ENCODE measurements at places on chromosomes 2 and 18.
A peak's percentile ranks its signal among the peaks of the same experiment; 100 is the strongest.

- no peak for DNase-seq
Measured at GRCh38 chr2:16311521-16312440, 353.9 kb downstream of the CYRIA start.

- no peak for DNase-seq
Measured at GRCh38 chr2:25561136-25561850, 112.1 kb downstream of the DTNB start.

GRCh38 chr2:48433682-48434081 lies 96.3 kb upstream of the STON1 start:
- no peak for DNase-seq

DNA sequence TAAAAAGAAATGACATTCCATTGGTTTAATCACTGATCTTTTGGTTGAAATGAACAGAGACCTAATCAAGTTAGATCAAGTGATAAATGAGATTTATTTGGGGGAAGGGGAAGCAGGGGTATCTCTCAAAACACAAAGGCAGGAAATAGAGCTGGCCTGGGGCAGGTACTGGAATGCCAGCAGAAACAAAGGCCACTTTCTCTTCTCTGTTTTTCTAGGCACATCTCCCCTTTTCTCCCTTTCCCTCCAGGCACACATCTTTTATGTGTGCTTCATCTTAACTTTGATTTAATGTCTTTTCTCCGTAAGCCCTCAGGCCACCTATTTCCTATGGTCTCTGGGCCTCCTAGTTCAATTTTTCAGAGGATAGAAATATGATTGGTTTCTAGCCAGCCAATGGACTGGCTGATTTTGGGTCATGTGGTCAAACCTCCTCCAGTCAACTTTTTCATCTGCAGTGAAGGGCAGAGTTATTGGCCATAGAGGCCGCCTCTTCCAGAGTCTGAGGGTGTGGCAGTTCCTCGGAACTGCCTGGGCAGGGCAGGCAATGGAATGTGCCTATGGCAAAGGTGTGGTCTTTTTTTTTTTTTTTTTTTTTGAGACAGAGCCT lies 58.9 kb upstream of the FAM136A start:
- DNase-seq: no peak

DNA sequence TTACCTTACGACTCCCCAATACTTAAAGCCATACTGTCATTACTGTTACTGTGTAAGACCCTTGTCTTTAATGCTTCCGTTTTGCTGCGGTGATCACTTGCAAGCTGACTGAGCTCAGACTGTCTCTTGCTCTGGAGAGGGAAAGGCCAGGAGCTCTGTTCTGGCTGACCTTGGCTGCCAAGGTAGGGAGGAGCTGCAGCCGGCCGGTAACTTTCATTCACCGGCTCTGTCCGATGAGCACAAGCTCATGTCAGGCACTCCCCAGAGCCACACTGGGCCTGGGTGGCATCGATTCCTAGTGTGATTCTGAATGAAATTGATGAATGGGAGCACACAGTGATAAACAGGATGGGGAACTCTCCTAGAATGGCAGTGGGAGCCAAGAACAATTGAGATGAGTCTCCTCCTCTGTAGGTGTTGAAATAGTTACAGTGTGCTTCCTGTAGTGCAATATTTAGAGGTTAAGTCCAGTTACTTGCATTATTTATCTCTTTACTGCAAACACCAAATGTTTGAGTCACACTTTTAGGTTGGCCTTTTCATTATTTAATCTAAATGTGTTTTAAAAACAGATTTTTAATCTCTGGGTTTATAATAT lies 100.9 kb downstream of the ATP9B start:
- DNase-seq: no peak

GRCh38 chr2:175883586-175884194 lies 118.4 kb downstream of the LNPK start:
- DNase-seq: no peak

- no peak for DNase-seq
Measured at GRCh38 chr2:42962508-42962953, 170.1 kb upstream of the HAAO start.

- DNase-seq: peak; percentile 22
Measured at GRCh38 chr2:26396734-26397298, 4.9 kb upstream of the DRC1 start.

DNA sequence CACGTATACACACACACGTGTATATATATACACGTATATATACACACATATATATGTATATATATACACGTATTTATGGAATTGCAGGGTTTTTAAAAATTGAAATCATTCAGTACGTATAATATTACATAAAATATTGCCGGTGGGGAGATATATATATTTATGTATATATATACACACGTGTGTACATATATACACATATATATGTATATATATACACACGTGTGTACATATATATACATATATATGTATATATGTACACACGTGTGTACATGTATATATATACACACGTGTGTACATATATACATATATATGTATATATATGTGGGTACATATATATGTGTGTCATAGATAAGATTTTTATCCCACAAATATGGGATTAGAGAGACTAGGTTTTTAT lies 5.4 kb downstream of the FBXO11 start:
- DNase-seq: no peak

- no peak for DNase-seq
Measured at GRCh38 chr18:38221476-38222100, 656.0 kb upstream of the CELF4 start.

GRCh38 chr2:26584656-26585055 lies 56.5 kb downstream of the CIB4 start:
- no peak for DNase-seq

DNA sequence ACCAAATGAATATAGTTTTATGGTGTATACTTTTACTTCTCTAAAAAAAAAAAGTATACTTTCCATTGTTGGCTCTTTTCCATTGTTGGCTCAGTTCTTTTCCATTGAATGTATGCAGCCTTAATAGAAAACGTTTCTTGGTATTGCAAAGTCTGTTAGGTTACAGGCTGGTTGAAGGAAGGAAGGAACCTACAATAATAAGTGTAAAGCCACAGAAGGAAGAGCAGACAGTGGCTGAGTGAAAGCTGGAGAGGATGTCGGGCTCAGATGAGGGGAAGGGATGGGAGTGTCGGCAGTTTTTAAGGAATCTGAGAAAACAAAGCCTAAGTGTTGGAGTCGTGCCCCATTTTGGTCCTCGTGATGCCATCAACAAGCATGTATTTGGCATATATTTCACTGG lies 6.8 kb downstream of the COPS8 start:
- DNase-seq: no peak

GRCh38 chr18:13615432-13615861 lies 110.9 kb downstream of the FAM210A start:
- DNase-seq: no peak

- DNase-seq: no peak
Measured at GRCh38 chr2:95388091-95388692, 14.3 kb upstream of the FAHD2A start.

DNA sequence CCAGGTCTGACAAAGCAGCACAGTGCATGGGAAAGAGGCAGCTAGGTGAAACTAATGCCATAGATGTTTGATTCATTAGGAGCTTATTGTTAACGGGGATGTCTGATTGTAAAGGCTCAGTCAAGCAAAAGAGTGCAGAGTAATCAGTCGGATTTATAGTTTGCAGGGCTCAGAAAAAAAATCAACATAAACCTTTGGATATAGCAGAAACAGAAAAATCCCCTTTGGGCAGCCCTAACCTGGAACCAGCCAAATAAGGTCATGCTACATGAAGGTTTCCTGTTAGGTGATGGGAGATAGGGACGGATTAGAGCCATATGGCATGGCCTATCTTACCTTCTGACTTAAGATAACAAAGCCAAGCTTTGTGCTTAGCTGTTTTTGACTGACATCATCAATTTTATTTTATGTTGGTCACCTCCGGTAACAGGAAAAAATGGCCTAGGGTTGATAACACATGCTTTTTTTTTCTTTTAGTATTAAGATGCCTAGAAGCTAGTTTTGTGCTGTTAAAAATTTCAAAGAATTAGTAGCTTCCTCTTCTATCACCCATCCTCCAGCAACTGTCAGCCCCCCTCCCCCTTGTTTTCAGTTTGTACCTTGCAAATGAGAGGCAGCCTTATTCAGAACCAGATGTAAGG lies 60.7 kb upstream of the ZEB2 start:
- DNase-seq: no peak

DNA sequence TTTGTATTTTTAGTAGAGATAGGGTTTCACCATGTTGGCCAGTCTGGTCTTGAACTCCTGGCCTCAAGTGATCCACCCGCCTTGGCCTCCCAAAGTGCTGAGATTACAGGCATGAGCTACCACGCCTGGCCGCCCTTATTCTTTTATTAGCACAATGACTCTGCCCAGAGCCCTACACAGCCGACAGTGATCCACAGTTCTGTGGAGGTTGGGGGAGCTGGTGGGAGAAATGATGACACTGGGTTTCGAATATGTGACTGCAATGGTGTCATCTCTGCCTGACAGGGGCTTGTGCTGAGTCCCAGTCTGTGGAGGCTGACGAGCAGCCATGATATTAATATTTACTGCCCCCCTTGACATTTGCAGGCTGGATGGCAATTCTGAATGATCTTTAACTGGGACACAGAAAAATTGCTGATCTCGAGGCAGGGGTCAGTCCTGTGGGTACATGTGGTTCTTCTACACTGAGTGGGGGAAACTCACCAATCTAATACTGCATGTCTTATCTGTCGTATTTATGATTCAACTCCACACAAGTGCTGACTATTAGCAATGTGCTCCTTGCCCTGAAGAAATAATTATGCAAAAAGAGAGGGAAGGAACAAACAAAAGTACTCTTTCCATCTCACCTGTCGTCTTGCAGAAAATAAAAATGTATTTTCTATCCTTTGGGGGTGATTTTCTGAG lies 6.3 kb upstream of the CTAGE1 start:
- no peak for DNase-seq

DNA sequence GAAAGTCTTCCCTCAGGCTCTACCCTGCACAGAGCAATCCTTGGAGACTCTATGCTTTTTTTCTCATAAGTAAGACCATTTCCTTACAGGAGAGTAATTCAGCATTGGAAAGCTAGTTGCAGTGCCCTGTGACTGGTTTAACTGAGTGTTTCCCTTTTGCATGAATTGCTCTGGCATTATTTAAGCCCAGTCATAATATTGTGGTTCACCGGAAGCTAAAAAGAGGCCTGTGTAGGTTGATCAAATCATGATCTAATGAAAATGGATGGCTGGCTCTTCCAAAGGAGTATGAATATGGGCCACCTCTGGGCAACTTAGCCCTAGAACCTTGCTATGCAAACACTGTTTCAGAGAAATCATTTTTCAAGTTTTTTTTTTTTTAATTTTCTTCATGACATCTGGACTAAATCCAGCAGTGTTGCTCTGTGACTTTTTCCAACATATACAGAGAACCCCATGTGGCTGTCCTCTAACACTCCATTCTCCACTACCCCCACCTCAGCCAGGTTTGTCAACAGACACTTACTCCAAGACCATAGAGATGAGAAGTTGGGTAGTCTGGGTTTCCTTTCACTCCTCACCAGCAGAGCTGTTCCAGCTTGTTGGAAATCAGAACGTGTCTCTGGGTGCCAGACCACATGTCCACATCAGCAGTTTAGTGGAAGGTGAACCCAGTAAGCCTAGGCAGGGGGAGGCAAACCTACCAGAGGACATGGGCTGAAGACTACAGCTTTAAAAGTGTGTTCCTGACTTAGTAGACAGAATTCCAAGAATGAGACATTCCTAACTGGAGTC lies 175.2 kb upstream of the SLC14A2 start:
- DNase-seq: no peak

DNA sequence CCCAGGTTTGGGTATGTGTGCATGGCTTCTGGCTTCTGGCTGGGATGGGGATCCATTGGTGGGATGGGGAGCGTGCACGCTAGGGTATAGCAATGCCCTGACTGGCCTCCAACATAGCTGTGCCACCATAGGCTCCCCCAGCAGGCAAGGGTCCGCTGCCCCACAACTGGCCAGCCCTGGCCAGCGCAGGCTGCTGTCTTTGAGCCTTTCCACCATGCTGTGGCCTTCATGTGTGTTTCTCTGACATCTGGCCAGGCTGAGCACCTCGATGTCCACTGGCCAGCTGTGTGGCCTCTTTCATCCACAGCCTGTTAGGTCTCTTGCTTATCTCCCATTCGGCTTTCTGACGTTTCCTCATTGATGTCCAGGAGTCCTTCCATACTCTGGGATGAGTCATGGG lies 231.3 kb downstream of the NDUFA10 start:
- no peak for DNase-seq

DNA sequence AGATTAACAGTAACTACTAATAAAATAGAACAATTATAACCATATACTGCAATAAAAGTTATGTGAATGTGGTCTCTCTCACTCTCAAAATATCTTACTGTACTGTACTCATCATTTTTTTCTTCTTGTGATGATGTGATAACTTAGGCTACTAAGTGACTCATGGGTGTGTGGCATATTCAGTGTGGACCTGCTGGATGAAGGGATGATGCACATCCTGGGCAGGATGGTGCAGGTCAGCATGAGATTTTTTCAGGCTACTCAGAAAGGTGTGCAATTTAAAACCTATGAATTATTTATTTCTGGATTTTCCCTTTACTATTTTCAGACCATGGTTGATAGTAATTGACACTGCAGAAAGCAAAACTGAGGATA lies 90.7 kb downstream of the NCKAP5 start:
- DNase-seq: no peak

- DNase-seq: no peak
Measured at GRCh38 chr18:36181898-36182506, 5.3 kb upstream of the MOCOS start.

- DNase-seq: no peak
Measured at GRCh38 chr2:16315458-16315835, 350.2 kb downstream of the CYRIA start.

DNA sequence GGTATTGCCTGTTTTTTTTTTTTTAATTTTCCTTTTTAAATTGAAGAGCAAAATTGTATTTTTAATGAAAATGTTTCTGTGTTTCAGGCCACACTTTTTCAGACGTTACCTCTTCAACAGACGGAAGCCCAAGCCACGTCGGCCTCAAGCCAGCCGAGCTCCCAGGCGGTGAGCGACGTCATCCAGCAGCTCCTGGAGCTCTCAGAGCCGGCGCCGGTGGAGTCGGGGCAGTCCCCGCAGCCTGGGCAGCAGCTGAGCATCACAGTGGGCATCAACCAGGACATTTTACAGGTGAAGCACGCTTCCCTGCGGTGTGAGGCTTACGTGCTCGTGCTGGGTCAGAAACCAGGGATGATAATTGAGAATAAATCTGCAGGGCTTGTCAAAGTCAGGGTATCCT lies 57.7 kb downstream of the ZNF236 start:
- no peak for DNase-seq

DNA sequence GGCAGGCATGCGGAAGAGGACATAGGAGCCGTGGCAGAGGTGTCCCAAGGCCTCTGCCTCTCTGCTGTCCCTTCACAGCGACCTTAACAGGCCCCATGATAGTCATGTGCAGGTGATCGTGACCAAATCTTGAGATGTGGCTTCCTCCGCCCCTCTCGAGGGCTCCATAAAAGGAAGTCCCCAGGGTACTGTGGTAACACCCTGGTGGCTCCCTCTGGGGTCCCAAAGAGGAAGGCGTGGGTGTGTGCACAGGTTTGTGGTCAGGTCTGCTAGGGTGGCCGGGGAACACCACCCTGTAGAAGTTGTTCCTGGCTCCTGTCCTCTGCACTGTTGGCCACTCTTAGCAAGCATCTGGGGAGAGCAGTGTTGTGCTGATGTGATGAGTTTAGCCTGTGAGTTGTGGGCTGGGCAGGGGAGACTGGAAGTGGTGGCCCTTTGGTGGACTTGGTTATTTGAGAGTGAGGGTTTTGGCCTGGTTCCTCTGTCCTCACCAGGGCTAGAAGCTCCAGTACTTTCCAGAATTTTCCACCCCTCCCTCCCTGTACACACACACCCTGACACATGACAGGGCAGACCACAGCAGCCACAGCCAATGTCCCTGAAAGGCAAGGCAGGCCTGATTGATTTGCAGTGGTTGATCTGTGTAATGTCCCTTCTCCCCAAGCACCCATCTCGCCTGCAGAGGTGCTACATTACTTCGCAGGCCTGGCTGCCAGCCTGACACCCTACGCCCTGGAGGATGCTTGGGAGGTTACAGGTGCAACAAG lies 68.9 kb upstream of the BOD1L2 start:
- no peak for DNase-seq
